ENCODE measurements at places on chromosomes 2 and 18. TPM values are rescaled to one million over a fixed set of nuclear protein-coding genes. Genes with fewer than 3 reads are reported as not detected.

GRCh38 chr2:85925216-85925671 is 36.5 kb upstream of the ST3GAL5 start:
- no peak for DNase-seq

DNA sequence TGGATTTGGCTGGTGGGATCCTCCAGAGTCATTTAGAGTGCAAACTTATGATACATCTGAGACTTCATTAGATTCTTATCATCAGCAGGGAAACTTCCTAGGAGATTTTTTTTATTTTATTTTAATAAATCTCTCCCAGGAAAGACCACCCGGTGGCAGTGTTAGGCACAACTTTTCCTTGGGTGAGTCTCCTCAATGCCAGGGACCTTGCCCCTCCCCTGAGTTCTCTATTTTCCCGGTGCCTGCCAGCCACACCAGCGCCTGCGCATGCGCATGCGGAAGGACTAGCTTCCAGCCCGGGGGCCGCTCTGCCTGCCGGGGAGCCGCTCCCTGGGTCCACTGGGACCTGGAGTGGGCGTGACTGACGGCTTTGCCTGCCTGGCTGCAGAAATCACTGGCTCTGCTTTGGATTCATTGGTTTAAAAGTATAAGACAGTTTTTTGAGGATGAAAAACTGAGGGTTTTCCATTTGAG is 86.6 kb downstream of the TMEM182 start:
- peak; percentile 79 for DNase-seq

DNA sequence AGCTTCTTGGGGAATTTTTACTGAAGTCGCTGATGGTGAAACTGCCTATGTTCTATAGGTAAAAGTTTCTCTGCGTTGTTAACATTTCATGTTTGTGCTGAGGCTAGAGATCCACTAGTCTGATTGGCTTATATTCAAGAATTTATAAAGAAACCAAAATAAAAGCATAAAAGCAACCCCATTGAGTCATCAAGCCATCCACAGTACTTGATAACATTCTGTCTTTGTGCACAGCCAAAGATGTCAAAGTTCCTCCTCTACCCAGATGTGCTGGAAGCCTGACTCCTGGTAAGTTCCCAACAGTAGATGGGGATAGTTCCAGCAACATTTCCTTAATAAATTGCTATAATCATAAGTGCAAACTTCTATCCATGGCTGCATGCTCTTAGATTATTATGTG is 107.8 kb downstream of the TANC1 start:
- no peak for DNase-seq

DNA sequence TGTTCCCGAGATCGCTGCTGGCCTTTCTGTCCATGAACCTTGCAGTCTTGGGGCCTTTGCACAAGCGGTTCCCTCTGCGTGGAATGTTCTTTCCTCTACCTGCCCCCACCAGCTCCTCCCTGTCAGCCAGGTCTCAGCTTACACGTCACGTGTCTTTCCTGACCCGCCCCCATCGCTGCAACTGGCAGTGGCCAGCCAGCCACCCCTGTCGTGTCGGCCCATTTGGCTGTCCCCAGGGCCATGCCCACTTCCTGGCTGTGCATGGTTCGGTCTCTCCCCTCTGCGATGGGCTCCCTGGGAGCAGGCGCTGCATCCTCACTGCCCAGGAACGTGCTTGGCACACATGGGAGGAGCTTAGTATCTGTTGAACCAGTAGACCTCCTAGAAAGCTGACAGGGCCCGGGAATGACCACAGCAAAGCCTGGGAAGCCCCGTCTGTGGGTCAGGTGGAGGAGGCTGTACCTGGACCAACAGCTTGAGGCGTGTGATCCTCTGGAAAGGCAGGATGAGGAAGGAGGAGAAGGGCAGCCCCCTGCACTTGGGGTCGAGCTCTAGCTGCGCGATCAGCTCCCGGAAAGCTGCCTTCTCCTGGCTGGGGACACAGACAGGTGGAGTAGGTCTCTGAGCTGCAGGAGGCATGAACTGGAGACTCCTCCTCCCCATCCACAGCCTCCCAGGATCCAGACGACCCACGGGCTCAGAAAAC is 21.0 kb downstream of the SNORC start:
- no peak for DNase-seq

GRCh38 chr2:120823551-120823950 is 87.9 kb downstream of the GLI2 start:
- DNase-seq, result no peak

GRCh38 chr2:12805033-12805432 is 88.3 kb downstream of the TRIB2 start:
- no peak for DNase-seq

GRCh38 chr2:6977786-6978185 is 60.6 kb downstream of the RNF144A start:
- DNase-seq, result no peak

- no peak for DNase-seq
Observed at GRCh38 chr2:240323601-240324291, 111.7 kb upstream of the GPC1 start.

DNA sequence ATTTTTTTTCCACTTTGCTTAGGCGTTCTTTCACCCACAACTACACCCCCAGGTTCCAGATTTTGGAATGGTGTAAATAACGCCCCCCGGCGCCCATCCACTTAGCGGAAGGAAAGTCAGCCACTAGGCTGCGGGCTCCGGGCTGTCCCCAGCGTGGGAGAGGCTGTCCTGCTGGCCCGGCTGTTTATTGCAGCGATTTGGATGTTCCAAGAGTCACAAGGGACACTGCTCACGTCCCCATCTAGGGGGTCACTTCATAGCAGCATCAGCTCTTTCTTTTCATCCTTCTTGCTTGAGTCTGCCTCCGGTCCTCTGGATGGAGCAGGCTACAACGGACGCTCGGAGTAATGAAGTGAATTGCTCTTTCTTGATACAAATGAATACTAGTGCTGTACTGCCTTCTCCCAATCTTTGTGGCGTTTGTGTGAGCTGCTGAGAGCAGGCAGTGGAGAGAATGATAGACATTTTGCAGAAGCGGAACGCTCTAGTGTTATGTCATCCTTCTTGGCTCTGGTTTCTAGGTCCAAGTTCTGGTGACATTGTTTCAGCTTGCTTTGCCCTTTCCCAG is 50.7 kb upstream of the PAIP2B start:
- DNase-seq, result peak; percentile 65

DNA sequence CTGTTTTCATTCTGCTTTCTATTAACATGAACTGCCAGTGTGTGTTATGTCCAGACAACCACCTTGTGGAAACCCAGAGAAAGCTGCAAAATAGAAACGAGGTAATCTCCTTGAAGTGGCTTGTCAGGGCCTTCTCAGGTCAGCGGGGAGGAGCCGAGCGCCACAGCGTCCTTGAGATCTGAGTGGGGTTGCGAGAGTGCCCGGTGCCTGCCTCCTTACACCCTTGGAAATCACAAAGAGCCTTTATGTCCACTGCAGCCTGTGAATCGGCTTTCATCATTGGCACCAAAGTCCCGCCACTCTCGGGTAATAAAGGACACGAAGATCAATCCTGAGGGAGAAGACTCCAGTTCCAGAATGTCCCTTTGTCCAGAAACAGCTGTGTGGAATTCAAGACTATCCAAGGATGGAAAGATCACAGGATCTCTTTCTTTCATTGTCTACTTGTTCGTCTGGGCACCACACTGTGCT is 135.2 kb downstream of the HRH4 start:
- DNase-seq, result no peak

GRCh38 chr2:24474053-24474452 is 17.0 kb upstream of the NCOA1 start:
- no peak for DNase-seq

GRCh38 chr2:232843834-232844233 is 26.2 kb upstream of the SNORC start:
- no peak for DNase-seq

- DNase-seq, result no peak
Observed at GRCh38 chr2:86485802-86486201, 44.6 kb downstream of the KDM3A start.

The PLGLB1 gene
- total RNA-seq, result 0.85 TPM

The SH3RF3 gene
- total RNA-seq, result 8.0 TPM

The SFTPB gene
- total RNA-seq, result not detected

The STAT4 gene
- 27.3 TPM for total RNA-seq

Data from right atrium auricular region (tissue), 2 donors.